ENCODE measurements at places on chromosomes 1 and 21.

GRCh38 chr1:91821126-91821868 lies 64.7 kb downstream of the TGFBR3 start:
- no peak for DNase-seq

DNA sequence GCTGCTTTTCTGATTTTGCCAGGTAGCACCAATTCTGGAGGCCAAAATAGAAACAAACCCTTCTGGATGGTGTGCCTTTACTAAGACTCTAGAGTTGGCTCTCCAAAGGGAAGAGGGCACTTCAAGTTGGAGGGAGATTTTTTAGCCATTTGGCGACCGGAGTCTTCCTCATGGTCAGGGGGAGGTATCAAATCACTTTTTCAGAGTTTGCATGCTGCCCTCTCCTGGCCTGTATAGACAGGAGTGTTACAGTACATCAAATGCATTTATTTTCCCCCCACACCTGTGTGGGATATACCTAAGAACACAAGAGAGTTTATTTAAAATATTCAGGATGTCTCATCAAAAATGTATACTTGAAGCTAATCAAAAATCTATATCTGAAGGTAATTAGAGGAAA lies 3.2 kb downstream of the GREM2 start:
- DNase-seq, result no peak

DNA sequence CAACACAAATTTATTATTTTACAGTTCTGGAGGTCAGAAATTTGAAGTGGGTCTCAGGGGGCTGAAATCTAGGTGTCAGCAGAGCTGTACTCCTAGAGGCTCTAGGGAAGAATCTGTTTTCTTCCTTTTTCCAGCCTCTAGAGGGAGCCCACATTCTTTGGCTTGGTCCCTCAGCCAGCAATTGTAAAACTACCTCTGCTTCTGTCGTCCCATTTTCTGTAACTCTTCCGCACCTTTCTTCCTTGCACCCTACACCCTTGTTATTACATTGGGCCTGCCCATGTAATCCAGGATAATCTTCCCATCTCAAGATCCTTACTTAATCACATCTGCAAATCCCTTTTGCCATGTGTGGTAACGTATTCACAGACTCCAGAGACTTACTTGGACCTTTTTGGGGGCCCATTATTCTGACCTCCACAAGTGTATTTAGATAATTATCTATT lies 24.8 kb upstream of the THEM4 start:
- no peak for DNase-seq

- DNase-seq, result no peak
Measured at GRCh38 chr1:20375563-20375962, 84.9 kb downstream of the VWA5B1 start.

- no peak for DNase-seq
Measured at GRCh38 chr1:12754738-12755137, 8.7 kb downstream of the CFAP107 start.

- no peak for DNase-seq
Measured at GRCh38 chr1:232725305-232726047, 79.7 kb upstream of the MAP10 start.

DNA sequence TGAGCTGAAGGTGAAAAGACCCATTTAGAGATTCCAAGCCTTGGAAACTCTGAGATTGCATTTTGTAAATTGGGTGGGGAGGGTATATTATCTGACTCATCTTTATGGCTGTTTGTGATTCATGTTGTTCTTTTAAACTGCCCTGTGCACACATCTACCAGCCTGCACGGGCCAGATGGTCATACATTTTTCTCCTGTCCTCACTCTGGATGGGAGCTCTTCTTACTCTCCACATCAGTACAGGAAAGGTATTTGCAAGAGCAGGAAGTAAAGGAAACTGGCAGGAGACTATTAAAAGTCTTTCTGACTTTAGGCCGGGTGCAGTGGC lies 14.3 kb upstream of the NMNAT2 start:
- no peak for DNase-seq

DNA sequence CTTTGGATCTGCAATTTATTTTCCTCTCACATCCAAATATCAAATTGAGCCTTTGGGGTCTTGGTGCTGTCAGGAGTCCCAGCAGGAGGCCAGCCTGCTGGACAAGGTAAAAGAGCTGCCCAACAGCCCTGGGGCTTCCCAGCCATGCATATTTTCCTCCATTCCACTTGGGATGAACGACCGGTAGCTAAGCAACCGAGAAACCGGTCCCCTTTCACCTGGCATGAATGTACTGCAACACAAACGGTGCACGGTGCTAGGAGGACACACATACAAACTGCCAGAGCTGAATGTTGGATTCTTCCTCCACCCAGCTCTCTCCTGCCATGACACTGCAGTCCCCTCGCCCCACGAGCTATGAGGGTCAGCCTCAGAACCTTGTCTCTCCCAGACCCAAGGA lies 42.7 kb downstream of the BCAR3 start:
- DNase-seq, result no peak

- no peak for DNase-seq
Measured at GRCh38 chr1:9115351-9116205, 13.3 kb downstream of the GPR157 start.

DNA sequence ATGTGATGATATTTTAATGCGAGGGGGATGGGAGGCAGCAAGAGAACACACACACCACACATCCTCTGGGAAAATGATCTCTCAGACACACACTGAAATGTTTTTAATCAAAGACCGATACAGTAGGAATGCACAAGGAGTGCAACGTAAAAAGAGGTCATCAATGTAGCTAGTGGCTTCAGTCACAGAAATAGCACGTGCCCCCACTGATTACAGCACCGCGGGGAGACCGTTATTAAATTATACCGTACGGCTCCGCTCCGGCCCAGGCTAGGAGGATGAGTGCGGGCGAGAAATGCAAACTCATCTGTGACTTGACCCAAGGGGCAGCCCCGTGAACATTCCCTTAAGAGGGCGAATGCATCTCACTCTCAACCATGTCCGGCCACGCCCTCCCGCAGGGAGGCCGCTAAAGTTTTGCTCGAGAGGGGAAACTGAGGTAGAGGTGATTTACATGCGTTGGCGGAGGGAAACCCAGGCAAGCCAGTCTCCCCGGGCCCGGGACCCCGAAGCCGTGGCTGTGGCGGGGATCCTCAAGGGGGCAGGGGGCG lies 552 bp downstream of the UBR4 start:
- DNase-seq, result peak; percentile 5

DNA sequence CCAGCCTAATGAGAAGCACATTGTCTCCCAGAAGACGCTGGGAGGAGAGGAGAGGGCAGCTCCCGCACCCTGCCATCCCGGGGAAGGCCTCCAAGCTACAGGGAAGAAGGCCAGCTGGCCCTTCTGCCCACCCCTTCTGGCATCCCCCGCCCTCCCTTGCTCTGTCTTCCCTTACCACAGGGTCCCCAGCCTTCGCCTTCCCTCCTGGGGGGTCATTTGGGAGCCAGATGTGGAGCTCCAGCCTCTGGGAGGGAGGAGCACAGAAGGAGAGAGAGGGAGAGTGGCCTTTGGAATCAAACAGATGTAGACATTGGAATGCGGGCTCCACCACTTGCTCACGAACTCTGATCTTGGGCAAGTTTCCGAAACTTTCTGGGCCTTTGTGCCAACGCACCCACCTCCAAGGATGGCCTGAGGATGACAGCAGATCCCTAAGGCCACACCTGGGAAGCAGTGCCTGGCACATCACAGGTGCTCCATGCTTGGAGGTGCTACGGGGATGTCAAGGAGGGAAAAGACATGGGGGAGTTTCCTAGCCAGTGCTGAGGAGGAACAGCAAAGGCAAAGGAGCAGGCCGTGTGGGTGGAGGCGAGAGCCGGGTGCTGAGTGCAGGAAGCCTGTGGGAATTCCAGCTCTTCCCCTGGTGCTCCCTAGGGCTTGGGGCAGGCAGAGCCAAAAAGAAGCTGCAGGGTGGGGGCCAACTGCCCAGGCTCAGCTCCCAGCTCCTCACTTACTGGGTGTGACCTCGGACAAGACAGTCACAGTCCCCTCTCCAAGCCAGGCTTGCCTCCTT lies 23.1 kb upstream of the RSPO1 start:
- no peak for DNase-seq

All from stimulated activated CD8-positive, alpha-beta memory T cell treated with anti-CD3 and anti-CD28 coated beads, Interleukin-4, amount 100 ng/mL, for 1 hour (primary cell).